B cell (primary cell): ENCODE measurements at places on chromosomes 12 and 14. TPM values are rescaled to one million over a fixed set of nuclear protein-coding genes. Genes with fewer than 3 reads are reported as not detected.

Gene CCDC177
- not detected in 2 replicates for total RNA-seq

DNA sequence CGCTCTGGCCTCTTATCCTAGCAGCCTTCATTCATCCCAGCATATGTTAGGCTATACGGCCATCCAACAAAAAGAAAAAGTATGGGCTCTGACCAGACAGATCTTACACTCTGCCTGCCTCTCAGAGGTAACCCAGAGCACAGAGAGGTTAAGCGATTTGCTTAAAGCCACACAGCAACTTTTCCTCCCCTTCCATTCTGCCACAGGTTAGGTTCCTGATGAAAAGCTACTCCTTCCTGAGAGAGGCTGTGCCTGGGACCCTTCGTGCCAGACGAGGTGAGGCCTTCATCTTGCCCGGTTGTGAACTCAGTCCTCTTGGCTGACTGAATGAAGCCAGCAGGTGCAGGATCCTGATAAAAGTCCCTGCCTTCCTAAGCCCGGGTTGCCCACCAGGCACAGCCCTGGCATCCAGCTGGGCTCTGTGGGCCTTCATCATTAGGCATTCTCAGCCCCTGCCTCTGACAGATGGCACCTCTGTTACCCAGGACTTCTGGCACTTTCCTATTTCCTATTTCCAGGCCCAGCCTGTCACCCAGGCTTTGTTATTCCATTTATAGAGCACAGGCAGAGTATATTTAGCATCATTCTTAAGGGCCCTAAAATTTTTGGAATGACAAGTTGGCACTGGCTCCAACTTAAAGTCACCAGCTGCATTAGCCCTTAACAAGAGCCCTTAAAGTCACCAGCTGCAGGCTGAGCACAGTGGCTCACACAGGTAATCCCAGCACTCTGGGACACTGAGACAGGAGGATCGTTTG is 12.8 kb downstream of the SOAT2 start:
- DNase-seq: no peak

- DNase-seq: no peak
These were observed 22.9 kb upstream of the KTN1 start for GRCh38 chr14:55556929-55557623.

GRCh38 chr14:91149462-91149861 is 35.6 kb downstream of the DGLUCY start:
- DNase-seq: no peak

DNA sequence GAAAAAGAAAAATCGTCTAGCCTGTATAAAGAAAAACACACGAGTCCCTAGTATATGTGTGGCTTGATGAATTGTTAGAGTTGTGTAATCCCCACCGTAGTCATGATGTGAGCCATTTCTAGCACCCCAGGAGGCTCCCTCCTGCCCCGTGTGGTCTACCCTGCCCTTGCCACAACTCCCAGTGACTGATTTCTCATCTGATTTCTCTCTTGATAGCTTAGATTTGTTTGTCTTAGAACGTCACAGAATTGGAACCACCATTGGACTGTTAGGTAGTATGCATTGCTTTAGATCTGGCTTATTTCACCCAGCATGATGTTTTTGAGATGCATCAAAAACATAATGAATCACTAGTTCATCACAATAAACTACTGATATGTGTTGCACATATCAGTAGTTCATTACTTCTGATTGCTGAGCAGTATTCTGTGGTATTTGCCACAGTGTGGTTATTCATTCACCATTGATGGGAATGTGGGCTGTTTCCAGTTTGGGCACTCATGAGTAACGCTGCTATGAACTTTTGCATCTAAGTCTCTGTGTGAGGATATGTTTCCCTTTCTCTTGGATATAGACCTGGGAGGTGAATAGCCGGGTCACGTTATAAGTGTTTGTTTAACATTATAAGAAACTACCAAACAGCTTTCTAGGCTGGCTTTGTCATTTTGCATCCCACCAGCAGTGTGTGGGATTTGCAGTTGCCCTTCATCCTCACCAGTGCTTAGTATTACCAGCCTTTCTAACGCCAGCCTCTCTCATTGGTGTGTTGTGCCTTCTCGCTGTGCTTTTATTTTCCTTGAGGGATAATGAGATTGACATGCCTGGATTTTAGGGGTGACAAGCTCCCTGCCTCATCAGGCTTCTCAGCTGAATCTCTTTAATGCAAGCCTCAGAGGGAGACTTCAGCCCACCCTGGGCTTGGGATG is 31.9 kb upstream of the NCOR2 start:
- DNase-seq: no peak

GRCh38 chr14:102525219-102525928 is 15.8 kb upstream of the ANKRD9 start:
- peak; percentile 73 for DNase-seq

DNA sequence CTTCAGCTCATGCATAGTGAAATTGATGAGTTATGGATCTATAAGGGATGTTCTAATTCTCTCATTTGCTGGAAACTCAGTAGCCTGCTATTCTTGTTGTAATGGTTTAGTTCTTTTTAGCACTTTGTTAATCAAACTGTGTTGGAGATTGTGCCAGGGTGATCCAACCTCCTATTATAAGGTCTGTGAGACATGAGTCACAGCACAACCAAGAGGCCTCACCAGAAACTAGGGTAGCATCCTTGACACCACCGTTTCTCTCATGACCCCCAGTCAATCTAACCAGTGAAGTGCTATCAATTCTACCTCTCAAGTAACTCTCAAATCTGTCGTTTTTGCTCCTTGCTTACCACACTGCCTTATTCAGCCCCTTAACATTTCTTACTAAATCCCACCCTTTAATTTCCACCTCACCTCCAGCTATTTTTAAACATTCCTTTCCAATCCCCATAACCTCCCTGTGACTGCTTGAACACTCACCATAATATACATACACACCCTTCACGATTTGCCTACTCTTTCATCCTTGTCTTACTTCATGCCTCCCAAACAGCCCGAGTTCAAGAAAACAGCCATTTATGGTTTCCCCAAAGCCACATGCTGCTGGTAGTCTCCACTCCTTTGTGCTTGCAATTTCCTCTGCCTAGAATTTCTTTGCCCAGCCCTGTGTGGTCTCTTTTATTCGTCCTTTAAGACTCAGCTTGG is 53.9 kb upstream of the NUDT4 start:
- no peak for DNase-seq

DNA sequence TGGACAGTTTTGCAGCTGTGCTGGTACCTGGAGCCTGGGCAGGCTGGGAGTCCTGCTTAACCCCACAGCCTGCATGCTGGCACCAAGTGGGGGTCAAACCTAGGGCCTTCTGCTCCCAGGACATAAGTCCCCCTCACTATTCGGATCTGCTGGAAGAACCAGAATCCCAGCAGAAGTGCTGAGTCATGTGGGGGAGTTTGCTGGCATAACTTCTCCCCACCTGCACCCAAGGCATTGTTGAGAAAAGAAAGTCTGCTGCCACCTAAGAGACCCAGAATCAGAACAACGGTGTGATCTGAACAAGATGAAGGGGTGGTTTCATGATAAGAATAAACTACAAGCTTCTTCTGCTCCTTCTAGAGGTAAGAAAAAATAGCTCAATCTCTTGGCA is 102.7 kb downstream of the RBM19 start:
- DNase-seq: no peak

DNA sequence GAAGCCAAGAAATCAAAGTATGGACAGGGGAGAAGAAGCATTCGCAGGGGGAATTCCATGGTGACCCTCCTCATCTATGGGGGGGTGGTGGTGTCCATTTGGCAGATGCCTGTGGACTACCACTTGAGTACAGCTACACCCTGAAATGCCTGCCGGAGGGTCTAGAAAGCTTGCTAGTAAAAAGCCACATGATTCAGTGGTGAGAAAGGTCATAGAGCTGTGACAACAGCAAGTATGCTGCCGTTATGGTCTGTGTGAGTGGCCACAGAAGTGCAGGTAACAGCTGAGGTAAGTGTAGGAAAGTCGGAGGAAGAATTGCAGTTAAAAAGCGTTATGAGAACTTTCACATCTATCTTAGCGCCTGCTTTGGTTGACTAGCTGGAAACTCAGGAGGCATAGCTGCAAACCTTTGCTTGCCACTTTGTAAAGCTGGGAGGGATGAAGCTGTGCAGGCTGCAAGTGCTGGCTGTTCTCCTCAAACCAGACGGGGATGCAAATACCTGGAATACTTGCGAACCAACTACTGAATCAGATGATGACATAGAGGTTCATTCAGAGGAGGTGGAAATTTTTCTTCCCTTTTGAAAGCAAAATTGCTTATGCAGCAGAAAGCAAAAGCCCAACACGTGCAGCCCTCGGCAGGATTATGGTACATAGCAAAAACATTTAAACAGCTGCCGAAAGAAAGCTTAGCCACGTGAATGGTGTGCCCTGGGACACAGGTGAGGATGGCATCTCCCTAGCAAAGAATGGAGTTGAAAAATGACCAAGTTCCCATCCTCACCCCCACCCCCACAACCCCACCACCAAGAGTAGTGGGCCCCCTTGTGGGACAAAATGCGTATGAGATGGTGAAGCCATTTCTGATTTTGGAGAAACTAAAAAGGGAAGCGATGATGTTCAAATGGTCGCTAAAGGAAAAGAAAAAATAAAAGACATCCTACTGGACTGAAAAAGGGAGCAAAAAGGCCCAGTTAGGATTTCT is 287.0 kb downstream of the RERGL start:
- no peak for DNase-seq
